ENCODE measurements at places on chromosomes 11 and 22.

- DNase-seq, result no peak
Observed at GRCh38 chr11:133995066-133995465, 38.3 kb upstream of the IGSF9B start.

DNA sequence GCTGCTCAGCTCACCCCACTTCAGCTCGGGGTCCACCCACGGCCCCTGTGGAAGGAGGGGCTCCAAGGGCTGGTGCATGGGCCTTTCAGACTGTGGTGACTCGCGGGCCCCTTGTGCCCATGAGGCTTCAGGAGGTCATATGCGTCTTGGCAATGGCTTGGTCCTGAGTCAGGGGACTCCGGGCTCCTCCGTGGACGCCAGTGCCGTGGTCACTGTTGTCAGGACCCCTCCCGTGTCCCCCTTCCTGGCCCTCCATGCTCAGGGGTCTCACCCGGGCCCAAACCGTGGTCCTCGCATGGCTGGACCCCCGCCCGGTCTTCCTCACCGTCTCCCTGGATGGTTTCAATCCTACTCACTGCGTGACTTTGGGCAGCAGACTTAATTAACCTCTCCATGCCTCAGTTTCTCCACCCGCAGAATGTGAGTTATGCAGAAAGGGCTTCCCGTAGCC lies 436.4 kb downstream of the TBC1D22A start:
- no peak for DNase-seq

- no peak for DNase-seq
Observed at GRCh38 chr11:46528445-46529094, 65.3 kb downstream of the AMBRA1 start.

GRCh38 chr11:2816941-2817421 lies 68.6 kb downstream of the CDKN1C start:
- DNase-seq, result no peak

GRCh38 chr11:119310682-119311052 lies 6.3 kb downstream of the MCAM start:
- DNase-seq, result no peak

GRCh38 chr22:39634530-39635405 lies 64.2 kb downstream of the CACNA1I start:
- DNase-seq, result no peak

DNA sequence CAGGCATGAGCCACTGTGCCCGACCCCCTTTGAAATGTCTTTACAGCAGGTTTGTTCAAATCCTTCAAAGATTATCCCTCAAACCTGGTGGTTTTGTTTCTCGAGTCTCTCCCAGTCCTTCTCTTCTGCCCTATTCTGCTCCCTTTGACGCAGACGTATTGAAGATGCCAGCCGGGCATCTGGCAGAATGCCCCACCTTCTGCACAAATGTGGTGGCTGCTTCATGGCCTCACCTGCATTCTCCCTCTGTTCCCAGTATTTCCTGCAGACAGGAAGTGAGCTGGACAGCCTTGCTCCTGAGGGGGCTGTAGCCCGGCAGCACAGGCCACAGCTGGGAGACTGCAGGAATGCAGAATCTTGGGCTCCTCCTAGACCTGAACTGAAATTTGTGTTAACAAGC lies 4.8 kb upstream of the NAP1L4 start:
- DNase-seq, result no peak

DNA sequence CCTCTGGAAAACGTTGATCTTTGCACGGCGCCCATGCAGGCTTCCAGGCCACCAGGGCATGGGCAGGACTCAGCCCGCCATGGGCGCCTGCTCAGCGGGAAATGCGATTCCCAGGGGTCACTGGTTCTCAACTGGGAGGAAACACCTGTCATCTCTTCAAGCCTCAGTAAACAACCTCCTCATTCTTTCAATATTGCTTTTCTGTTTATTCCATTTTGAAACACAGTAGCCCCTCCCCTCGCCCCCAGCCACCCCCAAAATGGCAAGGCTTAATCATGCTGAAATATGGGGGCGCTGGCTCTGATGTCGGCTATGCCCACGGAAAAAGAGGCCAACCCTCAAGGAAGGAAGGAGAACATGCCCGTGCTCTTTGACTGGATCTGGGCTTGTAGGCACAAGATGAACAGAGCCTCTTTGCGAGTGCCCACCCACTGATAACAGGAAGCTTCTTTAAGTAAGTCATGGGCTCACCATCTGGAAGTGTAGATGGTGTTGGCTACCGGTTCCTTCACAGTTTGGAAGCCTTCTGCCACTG lies 594 bp upstream of the POU2AF1 start:
- no peak for DNase-seq

- DNase-seq, result no peak
Observed at GRCh38 chr11:14112721-14113120, 150.2 kb downstream of the SPON1 start.

DNA sequence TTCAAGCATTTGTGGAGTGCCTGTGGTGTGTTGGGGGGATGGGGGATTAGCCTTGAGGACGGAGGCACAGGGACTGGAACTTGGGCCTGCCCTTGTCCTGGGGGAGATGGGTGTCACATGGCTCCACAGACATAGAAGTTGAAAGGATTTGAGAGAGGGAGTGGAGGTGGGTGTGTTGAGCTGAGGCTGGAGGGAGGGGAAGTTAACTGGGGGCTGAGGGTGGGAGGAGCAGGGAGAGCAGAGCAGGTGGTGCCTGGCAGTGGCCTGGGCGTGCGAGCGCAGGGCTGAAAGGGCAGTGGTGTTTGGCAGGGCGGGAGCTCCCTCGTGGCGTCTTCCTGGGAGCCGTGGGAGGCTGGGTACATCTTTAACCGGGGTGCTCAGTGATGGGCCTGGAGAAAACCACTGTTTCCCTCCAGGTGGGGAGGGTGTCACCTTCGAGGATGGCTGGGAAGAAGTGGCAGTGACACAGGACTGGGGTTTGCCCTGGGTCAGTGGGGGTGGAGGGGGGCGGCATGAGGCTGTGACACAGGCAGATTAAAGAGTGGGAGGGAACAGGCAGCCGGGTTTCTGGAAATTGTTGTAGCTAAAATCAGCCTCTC lies 45.5 kb downstream of the AP2A2 start:
- no peak for DNase-seq

GRCh38 chr11:86469491-86470388 lies 95.1 kb downstream of the CCDC81 start:
- DNase-seq, result no peak

DNA sequence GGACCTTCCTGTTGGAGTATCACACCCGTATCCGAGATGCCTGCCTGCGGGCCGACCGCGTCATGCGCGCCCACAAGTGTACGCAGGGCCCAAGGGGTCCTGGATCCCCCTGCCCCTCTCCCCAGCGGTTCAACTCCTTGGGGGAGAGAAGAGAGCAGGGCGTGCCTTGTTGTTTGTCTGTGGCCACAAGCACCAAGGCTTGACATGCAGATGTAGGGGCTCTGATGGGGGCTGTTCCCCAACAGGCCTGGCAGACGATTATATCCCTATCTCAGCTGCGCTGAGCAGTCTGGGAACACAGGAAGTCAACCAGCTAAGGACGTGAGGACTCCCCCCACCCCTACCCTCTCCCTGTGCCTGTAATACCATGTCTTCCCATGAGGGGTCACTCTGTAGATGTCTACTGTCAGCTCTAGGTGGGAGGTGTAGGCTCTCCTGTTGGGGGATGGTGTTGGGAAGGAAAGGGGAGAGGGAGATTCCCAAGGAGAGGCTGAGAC lies 6.8 kb downstream of the CFL1 start:
- no peak for DNase-seq

GRCh38 chr11:3160252-3161031 lies 4.7 kb downstream of the OSBPL5 start:
- no peak for DNase-seq

- DNase-seq, result no peak
Observed at GRCh38 chr11:61121917-61122316, 19.6 kb downstream of the CD5 start.

DNA sequence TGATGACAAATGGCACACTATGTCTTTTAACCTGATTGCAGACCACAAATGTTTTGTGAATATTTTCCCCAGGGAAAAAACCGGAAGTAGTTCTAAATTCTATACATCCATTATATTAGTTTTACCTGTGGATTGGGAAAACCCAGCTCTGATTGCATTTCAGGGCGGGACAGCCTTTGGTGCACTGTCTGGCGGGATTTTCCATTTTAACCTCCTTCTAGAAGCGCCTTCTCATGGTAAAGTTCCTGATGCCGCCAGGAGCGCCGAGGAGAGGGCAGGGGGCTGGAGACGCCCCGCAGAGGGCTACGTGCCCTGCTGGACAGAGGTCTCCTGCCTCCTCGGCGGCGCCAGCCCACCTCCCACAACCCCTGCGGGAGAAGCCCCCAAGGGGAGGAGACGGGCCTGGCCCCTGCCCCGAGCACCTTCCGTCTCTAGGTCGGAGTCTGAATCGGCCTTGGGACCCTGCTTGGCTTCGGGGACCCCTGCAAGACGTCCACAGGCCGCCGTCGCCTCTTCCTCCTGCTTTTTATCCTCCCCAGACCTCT lies 1.2 kb upstream of the P2RX6 start:
- DNase-seq, result no peak

GRCh38 chr22:40449676-40450035 lies 79.3 kb downstream of the SGSM3 start:
- DNase-seq, result no peak

DNA sequence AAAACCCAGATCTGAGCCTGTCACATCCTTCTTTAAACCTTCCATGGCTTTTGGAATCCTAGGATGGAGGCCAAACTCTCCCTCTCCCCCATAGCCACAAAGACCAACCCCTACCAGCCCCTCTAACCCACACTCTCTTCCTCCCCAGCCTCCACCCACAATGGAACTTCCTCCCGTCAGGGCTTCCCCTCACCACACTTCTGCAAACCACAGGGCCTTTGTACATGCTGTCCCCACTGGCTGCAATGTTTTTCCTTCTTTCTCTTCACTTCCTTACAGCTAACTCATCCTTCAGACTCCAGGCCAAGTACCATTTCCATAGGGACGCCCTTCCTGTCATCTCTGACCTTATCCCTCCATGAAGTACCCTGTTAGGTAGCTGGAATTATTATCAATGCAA lies 393.5 kb downstream of the MN1 start:
- no peak for DNase-seq

DNA sequence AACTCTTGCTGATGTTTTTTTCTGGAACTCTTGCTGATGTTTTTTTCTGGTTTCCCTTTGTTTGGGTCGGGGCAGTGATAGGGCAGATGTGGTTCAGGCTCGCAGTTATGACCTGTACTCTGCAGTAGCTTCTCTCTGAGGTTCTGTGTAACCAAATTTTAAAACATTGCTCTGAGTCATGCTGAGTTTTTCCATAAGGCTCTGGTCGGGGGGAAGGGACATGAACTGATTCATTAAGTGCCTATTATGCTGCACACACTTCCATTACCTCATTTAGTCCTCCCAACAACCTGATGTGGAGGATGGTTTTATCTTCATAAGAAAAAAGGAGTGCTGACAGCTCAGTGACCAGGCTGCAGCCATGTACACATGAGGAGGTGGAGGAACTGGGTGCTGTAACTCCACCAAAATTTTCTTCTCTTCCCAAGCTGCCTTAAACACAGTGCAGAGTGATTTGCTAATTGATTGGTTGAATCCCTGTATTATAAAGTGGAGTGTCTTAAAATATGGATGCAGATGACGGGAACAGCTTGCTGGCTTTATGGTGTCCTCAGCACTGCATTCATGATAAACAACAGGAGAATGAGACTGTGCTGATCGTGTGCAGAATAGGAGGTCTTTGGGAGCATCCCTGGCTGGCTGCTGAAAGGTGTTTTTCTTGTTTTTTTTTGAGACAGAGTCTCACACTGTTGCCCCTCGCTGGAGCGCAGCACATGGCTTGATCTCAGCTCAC lies 19.1 kb downstream of the TNRC6B start:
- DNase-seq, result no peak

DNA sequence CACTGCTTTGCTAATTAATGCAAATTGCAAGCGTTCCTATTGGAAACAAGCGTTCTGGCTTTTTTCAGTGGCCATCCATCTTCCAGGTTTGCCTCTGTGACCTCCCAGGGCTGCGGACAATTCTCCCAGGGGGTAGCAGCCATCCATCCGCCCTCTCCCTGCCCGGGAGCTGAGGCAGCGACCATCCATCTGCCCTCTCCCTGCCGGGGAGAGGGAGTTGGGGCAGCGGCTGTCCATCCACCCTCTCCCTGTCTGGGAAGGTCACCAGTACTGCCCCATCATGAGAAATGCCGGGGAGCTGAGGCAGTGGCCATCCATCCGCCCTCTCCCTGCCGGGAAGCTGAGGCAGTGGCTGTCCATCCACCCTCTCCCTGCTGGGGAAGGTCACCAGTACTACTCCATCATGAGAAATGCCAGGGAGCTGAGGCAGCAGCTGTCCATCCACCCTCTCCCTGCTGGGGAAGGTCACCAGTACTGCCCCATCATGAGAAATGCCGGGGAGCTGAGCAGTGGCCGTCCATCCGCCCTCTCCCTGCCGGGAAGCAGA lies 394.7 kb downstream of the BRD1 start:
- no peak for DNase-seq

- no peak for DNase-seq
Observed at GRCh38 chr22:50399751-50400331, 56.7 kb downstream of the PPP6R2 start.

DNA sequence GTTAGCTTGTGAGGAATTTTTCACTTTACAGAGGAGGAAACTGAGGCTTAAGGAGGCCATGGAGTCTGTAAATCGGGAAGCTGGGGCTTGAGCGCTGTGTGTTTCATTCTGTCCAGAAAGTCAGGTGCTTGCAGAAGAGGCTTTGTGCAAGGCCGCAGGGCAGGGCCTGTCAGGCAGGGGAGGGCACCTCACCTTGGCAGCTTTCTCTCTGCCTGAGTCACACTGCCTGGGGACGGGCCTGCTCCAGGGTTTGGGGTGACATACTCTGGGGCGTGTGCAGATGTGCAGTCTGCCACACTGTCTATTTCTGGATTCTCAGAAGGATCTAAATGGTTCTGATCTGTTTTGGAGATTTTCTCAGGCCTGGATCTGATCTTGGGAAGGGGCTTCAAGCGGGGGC lies 8.4 kb downstream of the INCENP start:
- no peak for DNase-seq

- no peak for DNase-seq
Observed at GRCh38 chr11:101264306-101264705, 134.7 kb upstream of the PGR start.

DNA sequence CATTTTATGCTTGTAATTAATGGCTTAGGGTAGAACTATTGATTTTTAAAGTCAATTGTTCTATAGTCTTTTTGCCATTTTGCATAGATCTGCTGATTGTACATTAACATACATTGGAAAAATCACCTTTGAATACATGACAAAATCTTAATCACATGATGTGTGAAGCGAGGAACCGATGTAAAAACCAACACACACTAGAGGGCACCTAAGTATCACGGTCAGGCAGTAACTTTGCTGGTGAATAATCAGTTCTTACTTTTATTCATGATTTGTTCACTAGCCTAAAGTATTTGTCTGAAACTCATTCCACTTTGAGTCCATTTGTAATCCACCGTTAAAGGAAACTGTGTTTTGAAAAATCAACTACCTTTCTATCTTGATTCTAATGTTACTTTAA lies 28.2 kb downstream of the JHY start:
- DNase-seq, result no peak

Data from activated CD8-positive, alpha-beta memory T cell treated with anti-CD3 and anti-CD28 coated beads for 4 hours (primary cell).